Chondrocyte (in vitro differentiated cells): ENCODE measurements at places on chromosomes 2 and 18.
A peak's percentile ranks its signal among the peaks of the same experiment; 100 is the strongest.

GRCh38 chr2:213007290-213007838, 144.0 kb downstream of the IKZF2 start:
- no peak overlapping the region for H3K4me3 ChIP-seq
- H3K27ac ChIP-seq = no peak overlapping the region
- no peak for DNase-seq
- H3K4me1 ChIP-seq = peaks cover 9% of the 10 kb centered on the region
- H3K27me3 ChIP-seq = no peaks in the 10 kb centered on the region
- peaks cover 21% of the 10 kb centered on the region for H3K36me3 ChIP-seq

GRCh38 chr18:76145521-76146376, 349.3 kb downstream of the ZNF516 start:
- H3K36me3 ChIP-seq = no peaks in the 10 kb centered on the region
- no peaks in the 10 kb centered on the region for H3K27me3 ChIP-seq
- no peaks in the 10 kb centered on the region for H3K4me1 ChIP-seq
- H3K4me3 ChIP-seq = no peak overlapping the region
- no peak overlapping the region for H3K27ac ChIP-seq
- DNase-seq = no peak

DNA sequence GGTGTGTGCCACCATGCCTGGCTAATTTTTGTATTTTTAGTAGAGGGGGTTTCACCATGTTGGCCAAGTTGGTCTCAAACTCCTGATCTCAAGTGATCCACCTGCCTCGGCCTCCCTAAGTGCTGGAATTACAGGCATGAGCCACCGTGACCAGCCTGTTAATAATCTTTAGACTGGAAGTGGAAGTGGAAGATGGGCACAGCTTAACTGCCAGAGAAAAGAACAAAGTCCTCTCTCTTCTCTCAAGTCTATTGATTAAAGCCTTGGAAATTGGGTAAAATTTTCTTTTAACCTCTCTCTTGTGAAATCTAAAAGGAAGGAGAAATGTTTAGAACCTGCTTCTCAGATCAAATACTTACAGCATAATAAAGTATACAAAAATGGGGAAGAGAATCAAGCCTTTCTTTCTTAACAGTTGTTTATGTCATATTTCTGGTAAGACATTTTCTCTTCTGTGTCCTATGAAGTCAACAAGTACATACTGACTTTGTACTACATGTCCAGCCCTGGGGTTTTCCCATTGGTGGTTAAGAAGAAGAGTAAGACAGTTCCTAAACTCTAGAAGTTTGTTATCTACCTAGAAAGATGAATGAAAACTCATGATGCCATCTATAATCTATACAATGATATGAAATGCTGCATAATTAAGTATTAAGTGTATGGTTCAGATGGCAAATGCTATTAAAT, 4.6 kb downstream of the TMEM169 start:
- no peak overlapping the region for H3K4me3 ChIP-seq
- H3K27ac ChIP-seq = no peak overlapping the region
- no peaks in the 10 kb centered on the region for H3K36me3 ChIP-seq
- no peak for DNase-seq
- H3K27me3 ChIP-seq = no peaks in the 10 kb centered on the region

- H3K36me3 ChIP-seq = peaks cover 18% of the 10 kb centered on the region
- no peaks in the 10 kb centered on the region for H3K27me3 ChIP-seq
- peaks cover 60% of the 10 kb centered on the region for H3K4me1 ChIP-seq
- H3K4me3 ChIP-seq = peak overlapping the region; percentile 97
These were observed 885 bp upstream of the DSEL start for GRCh38 chr18:67517444-67517765.

DNA sequence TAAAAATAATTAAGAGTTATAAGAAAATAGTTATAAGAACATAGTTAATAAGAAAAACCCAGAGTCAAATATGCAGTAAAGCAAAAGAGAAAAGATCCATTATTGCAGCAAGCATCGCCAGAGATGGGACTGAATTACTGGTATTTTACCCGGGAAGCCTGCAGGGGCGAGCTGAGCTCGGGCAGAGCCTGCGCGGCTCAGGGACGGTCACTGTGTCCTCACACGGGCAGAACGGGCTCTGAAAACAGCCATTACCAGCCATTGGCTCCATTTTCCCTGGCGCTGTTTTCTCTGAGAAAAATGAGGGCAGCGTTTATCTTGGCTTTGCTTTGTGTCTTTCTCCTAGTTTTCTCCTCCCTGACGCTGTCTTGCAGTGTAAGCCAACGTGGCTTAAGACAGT, 95.3 kb upstream of the ALKAL2 start:
- no peak for DNase-seq
- no peaks in the 10 kb centered on the region for H3K27me3 ChIP-seq
- no peak overlapping the region for H3K4me3 ChIP-seq
- peaks cover 13% of the 10 kb centered on the region for H3K4me1 ChIP-seq

- no peak overlapping the region for H3K27ac ChIP-seq
- H3K27me3 ChIP-seq = peaks cover 5% of the 10 kb centered on the region
- no peak for DNase-seq
- no peaks in the 10 kb centered on the region for H3K4me1 ChIP-seq
- no peaks in the 10 kb centered on the region for H3K36me3 ChIP-seq
These were observed 97.5 kb upstream of the KCNJ3 start for GRCh38 chr2:154600927-154601494.

GRCh38 chr2:200444530-200444929, 65.3 kb downstream of the KCTD18 start:
- no peak overlapping the region for H3K4me3 ChIP-seq
- peaks cover 9% of the 10 kb centered on the region for H3K4me1 ChIP-seq
- H3K36me3 ChIP-seq = peaks cover 46% of the 10 kb centered on the region
- no peak overlapping the region for H3K27ac ChIP-seq
- no peaks in the 10 kb centered on the region for H3K27me3 ChIP-seq
- no peak for DNase-seq

DNA sequence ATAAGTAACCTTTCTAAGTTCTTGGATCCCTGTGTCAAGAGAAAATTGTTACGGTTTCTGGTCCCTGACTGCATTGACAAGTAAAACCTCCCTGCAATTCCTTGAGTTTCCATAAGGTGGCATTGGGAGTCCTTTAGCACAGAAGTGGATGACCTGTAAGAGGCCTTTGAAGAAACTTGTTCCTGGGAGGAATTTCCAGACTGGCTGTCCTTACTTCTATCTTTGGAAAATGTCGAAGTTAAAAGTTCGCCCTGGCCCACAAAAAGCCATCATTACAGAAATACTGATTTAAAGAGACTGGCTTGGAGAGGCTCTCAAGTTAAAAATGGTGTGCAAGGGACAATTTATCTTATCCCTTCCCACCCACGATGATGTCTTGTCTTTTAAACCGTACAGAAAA, 218.4 kb downstream of the CDH20 start:
- no peak for DNase-seq
- H3K27me3 ChIP-seq = no peaks in the 10 kb centered on the region
- H3K27ac ChIP-seq = peak overlapping the region; percentile 74
- H3K36me3 ChIP-seq = no peaks in the 10 kb centered on the region
- peaks cover 42% of the 10 kb centered on the region for H3K4me1 ChIP-seq

DNA sequence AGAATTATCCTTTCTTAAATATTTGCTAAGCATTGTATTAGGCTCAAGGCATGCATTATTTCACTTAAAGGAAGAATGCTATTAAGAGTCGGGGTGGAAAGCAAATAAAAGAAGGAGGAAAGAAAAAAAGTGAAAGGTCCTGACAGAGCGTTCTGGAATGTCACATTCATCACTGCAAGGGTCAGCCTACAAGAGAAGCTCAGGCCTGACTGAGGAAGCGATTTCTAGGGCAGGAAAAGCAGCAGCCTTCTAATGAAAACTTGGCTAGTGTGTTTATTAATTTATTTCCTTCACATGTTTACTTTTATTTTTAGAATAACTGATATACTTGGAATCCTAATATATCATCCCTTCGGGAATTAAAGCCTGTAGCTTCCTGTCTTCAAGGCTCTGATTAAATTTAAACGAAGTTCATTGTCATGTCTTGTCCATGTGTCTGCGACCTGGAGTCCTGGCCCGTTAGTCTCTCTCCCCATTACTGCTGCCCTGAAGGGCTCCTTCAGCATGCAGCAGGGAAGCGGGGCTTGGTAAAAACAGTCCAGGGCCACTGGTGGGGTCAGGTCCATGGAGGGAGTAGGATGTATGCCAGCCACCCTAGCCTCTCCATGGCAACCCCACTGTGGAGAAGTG, 119.2 kb upstream of the CCDC68 start:
- no peak for DNase-seq
- H3K27ac ChIP-seq = no peak overlapping the region
- H3K4me1 ChIP-seq = peaks cover 11% of the 10 kb centered on the region
- no peaks in the 10 kb centered on the region for H3K27me3 ChIP-seq

GRCh38 chr2:12493031-12493513, 223.7 kb upstream of the TRIB2 start:
- no peak overlapping the region for H3K4me3 ChIP-seq
- no peaks in the 10 kb centered on the region for H3K36me3 ChIP-seq
- peak overlapping the region; percentile 15 for H3K27ac ChIP-seq
- H3K4me1 ChIP-seq = peaks cover 26% of the 10 kb centered on the region
- no peaks in the 10 kb centered on the region for H3K27me3 ChIP-seq
- DNase-seq = no peak

DNA sequence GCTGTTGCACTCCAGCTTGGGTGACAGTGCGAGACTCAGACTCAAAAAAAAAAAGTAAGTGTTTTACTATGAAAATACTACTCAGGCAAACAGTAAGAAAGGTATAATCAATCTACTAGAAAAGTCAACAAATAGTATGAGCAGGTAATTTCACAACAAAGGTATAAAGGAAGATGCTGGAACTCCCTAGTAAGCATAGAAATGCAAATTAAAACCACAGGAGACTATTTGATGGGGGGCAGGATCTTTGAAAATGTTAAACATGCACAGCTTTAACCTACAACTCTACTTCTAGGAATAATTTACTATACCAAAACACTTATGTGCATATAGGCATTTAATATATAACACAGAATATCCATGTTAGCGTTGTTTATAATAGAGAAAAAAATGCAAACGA, 24.3 kb upstream of the TNFAIP6 start:
- DNase-seq = no peak
- peaks cover 11% of the 10 kb centered on the region for H3K4me1 ChIP-seq
- no peak overlapping the region for H3K4me3 ChIP-seq
- H3K27ac ChIP-seq = no peak overlapping the region

GRCh38 chr18:48412339-48412929, 3.3 kb upstream of the ZBTB7C start:
- H3K27ac ChIP-seq = no peak overlapping the region
- DNase-seq = no peak
- no peak overlapping the region for H3K4me3 ChIP-seq
- peaks cover 62% of the 10 kb centered on the region for H3K27me3 ChIP-seq

DNA sequence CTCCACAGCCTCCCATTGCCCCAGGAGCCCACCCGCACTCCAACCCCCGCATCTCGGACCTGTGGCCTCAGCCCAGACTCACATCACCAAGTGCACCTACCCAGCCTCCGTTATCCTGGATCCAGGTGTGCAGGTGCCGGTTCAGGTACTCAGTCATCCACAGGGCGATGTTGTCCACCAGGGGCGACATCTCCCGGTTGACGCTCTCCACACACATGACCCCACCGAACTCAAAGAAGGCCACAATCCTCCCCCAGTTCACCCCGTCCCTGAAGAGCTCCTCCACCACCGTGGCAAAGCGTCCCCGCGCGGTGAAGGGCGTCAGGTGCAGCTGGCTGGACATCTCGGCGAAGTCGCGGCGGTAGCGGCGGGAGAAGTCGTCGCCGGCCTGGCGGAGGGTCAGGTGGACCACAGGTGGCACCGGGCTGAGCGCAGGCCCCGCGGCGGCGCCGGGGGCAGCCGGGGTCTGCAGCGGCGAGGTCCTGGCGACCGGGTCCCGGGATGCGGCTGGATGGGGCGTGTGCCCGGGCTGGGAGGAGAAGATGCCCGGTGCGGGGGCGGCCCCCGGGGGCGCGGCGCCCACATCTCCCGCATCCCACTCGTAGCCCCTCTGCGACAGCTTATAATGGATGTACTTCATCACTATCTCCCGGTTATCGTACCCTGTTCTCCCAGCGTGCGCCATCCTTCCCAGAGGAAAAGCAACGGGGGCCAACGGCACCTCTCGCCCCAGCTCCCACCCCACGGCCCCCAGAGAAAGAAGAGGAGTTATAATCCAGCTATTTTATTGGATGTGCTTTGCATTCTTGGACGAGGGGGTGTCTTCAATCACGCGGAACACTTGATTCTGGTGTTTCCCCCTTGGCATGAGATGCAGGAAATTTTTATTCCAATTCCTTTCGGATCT, 1.3 kb downstream of the BCL2 start:
- no peak for DNase-seq
- peaks cover 49% of the 10 kb centered on the region for H3K4me1 ChIP-seq
- no peak overlapping the region for H3K27ac ChIP-seq
- no peaks in the 10 kb centered on the region for H3K27me3 ChIP-seq

DNA sequence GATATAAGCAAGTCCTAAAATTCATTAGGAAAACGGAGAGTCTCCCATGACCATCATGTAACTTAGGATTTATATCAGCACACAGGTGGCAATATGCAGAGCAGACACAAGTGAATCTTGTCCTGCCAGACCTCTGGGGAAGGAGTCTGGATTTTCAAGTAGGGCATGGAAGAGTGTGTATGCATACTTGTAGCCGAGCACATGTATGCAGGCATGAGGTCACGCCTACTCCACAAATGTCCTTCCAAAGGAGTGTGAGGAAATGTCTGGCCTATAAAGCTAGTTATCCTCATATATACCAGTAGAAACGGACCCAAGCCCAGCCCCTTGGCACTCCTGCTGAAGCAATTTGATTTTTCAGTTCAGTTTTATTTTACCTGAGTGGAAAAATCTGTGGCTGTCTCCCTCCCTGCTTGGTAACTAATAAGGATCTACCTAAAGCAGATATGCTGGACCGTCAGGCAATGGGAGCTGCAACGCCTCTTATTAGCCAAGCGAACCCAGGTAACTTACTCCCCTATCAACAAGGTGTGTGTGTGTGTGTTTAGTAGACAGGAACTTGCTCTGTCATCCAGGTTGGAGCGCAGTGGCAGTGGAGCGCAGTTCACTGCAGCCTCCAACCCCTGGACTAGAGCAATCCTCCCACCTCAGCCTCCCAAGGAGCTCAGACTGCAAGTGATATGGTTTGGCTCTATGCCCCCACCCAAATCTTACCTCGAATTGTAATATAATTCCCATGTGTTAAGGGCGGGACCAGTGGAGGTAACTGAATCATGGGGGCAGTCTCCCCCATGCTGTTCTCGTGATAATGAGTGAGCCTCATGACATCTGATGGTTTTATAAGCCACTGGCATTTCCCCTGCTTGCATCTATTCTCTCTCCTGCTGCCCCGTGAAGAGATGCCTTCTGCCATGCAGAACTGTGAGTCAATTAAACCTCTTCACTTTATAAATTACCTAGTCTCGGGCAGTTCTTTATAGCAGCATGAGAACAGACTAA, 2.8 kb downstream of the STAT1 start:
- peaks cover 16% of the 10 kb centered on the region for H3K36me3 ChIP-seq
- H3K4me1 ChIP-seq = peaks cover 15% of the 10 kb centered on the region
- DNase-seq = no peak
- H3K4me3 ChIP-seq = peak overlapping the region; percentile 29
- peak overlapping the region; percentile 33 for H3K27ac ChIP-seq

DNA sequence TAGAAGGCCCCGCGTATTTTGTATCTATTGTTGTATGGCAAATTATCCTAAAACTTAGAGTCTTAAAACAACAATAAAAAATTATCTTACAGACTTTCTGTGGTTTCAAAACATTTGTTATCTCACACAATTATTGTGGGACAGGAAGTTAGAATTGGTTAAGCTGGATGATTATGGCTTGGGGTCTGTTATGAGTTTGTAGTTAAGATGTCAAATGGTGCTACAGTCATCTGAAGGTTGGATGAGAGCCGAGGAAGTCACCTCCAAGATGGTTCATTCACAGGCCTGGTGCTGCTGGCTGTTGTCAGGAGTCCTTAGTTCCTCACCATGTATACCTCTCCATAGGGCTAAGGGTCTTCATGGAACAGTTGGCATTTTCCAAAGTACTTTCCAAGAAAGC, 175.6 kb upstream of the FANCL start:
- H3K4me1 ChIP-seq = no peaks in the 10 kb centered on the region
- no peak overlapping the region for H3K4me3 ChIP-seq
- H3K36me3 ChIP-seq = no peaks in the 10 kb centered on the region
- H3K27me3 ChIP-seq = peaks cover 9% of the 10 kb centered on the region
- no peak overlapping the region for H3K27ac ChIP-seq
